ENCODE measurements at places on chromosomes 1 and 21.

DNA sequence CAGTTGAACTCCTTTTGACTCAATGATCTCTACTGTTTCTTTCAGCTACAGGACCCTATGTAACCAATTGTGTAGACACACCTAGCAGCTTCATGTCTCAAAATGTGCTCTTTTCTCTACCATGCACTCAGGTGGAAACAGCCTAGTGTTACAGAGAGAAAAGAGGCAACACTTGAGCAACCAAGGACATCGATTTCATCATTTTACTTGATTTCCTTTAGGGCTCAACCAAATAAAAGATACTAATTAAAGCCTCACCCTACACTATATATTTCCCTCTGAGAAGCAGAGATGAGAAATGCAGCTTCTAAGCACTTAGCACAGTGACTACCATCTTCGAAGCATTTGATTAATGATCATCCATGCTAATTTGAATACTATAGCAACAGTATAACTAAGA lies 55.1 kb downstream of the PTGER3 start:
- DNase-seq = no peak

GRCh38 chr1:212529211-212529741 lies 79.3 kb upstream of the ATF3 start:
- DNase-seq = no peak

GRCh38 chr1:167221126-167221737 lies 546 bp downstream of the POU2F1 start:
- no peak for DNase-seq

GRCh38 chr21:21845901-21846300 lies 847.7 kb downstream of the NCAM2 start:
- DNase-seq = no peak

- no peak for DNase-seq
Observed at GRCh38 chr21:46503922-46504550, 45.3 kb downstream of the DIP2A start.

- peak; percentile 40 for DNase-seq
Observed at GRCh38 chr1:116804736-116805135, 50.5 kb downstream of the CD2 start.

DNA sequence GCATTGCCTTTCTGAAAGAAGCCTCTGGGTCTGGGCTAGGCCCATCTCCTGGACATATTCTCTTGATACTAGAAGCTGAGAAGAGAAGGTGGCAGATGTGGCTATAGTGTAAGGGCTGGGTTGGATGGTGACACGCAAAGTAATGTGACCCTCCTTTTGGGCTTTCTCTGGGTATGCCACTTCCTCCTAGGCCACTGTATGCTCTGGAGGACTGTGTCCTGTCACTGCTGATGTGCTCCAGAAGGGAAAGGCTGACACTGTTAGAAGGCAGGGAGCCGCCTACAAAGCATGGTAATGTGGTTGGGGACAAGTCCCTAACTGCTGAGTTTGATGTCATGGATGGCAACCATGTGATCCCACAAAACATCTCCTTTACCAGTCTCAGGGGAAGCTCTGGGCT lies 112.1 kb downstream of the BCAR3 start:
- no peak for DNase-seq

- DNase-seq = no peak
Observed at GRCh38 chr1:190739926-190740325, 262.3 kb upstream of the BRINP3 start.

GRCh38 chr1:62245201-62245600 lies 50.6 kb downstream of the L1TD1 start:
- DNase-seq = no peak

DNA sequence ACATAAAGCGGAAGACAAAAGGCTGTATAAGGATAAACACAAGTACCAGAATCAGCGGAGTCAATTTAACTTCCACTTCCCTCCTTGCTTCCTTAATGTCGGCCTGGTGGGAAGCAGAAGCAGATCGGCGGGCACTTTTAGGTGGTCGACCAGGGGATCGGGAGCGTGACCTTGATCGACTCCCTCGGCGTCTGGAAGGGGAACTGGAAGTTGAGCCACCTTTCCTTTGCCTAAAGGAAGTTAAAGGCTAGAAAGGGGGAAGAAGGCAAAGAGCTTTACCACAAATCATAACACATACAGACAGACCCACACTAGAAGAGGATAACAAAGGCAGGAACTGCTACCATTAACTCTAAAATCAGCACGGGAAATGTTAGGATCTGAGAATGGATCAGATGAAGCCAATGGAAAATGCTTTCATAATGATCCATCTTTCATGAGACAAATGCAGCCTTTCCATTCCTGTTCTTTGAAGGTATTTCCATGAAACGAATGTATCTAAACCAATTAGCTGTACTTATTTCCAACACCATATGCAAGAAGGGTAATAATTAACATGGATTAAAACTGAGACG lies 5.7 kb downstream of the LBR start:
- DNase-seq = no peak

DNA sequence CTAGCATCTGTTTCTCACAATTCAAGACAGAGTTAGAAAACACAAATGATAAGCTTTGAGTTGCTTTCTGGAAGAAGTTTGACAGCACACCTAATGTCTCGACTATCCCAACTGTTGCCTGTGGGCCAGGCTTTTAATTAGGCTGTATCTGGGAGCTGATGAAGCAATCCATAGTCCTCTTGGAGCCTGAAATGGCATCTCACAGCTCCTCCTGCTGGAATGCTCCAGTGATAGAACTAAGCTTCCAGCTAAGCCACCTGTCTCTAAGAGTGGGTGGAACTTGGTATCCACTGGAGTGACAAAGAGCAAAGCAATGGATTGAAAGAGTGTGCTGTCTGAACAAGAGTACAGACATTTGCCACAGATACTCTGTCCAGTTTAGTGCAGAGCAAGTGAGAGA lies 605.3 kb upstream of the NR5A2 start:
- DNase-seq = no peak

- DNase-seq = no peak
Observed at GRCh38 chr1:32509939-32510338, 29.3 kb upstream of the ZBTB8A start.

DNA sequence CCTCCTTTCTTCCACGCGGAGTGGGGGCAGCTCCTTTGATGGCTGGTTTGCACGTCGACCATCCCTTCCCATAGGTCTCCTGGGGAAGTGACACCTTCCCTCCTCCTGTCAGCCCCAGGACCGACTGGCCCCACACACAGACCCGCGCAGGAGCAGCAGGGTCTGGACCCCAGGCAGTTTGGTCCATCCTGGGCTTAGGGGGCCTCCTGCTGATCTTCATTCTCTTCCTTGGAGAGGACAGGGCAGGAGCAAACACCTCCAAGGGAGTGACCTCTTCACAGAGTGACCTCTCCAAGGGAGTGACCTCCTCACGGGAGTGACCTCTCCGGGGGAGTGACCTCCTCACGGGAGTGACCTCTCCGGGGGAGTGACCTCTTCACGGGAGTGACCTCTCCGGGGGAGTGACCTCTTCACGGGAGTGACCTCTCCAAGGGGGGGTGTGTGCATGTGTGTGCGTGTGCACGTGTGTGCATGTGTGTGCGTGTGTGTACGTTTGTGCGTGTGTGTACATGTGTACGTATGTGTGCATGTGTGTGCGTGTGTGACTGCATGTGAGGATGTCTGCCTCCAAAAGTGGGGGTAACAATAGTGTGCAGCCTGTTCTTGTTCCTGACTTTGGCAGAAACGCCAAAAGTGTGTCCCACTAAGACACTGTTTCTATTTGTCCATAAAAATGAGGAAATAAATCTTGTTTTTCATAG lies 29.8 kb downstream of the COL6A1 start:
- DNase-seq = no peak

DNA sequence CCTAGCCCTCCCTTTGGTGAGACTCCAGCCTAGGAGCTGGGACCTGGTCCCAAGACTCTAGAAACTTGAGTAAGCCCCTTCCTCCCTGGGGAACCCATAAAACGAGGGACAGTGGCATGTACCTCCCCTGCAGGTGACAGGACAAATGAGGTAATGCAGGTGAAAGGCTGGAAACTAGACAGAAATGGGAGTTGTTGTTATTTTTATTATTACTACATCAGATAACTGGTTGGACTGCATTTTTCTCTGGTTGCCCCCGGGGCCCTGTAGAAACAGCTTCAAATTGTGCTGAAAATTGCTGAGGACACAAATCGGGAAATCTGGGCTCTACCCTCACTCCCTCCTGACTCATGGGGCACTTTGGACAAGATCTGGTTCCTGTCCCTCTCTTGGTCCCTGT lies 132.3 kb upstream of the WNT4 start:
- DNase-seq = no peak

DNA sequence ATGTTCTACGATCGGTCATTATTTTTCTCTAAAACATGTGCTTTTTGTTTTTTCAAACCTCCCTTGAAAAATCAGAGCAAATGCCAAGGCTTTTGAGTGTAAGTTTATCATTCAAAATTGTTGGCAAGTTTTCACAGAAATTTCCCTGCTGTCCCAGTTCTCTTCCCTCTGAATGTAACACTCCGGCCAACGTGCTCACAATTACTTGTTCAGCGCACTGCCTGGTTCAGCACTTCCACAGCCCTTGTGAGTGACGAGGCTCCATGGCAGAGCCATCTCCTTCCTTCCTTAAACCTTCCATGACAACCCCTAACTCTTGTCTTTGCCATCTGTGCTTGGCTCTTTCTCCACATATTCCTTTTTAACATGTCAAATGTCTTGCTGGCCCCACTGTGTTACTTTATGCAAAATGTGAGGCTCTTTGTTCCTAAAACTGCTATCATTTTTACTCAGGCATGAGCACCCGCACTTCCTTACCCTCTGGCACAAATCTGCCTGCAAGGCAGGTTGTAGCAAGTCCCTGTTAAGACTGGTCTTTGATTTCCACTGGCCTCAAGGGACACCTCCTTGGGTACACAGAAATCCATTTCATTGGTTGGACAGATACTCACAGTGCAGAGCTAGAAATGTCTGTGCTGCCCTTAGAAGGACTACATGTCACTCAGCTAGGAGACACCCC lies 142.8 kb downstream of the HUNK start:
- no peak for DNase-seq

GRCh38 chr1:163399976-163400601 lies 78.3 kb downstream of the NUF2 start:
- no peak for DNase-seq

- peak; percentile 2 for DNase-seq
Observed at GRCh38 chr1:196317535-196318522, 290.4 kb downstream of the KCNT2 start.

DNA sequence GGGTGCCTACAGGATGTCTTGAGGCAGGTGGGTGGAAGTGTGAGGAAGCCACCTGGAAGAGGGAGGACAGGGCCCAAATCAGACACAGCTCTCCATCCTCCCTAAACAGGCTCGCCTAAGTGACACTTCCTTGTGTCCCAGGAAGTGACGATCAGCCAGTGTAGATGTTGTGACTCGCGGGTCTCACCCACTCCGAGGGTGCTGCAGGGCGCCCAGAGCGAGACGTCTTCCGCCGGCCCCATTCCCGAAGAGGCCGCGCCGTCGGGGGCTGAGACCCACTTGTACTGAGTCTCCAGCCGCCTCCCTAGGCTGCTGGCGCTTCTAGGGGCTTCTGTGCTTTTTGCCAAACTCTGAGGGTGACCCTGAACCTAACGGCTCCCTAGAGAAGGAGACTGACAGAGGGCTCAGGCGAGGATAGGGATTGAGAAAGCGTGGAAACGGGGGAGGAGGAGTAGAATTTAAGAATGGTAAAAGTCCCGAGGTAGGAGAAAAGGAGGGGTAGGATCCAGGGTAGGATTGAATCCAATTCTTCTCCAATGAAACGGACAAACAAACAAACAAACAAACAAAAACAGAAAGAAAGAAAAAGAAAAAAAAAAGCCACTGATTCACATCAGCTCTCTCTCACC lies 543 bp upstream of the MARK1 start:
- peak; percentile 10 for DNase-seq

DNA sequence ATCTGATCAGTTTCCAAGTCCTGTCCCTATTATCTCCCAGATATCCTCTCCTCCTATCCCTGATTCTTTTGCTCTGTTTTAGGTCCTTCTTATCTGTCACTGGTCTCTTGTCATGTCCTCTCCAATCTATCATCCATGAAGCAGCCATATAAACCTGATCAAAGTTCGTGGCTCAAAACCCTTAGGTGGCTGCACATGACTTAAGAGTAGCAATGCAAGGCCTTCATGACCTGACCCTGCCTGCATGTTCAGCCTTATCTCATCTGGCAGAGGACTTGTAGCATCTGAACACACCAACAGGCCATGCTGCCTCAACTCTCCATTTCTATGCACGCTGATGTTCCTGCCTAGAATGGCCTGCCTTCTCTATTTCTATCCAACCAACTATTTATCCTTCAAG lies 65.2 kb downstream of the NOS1AP start:
- DNase-seq = no peak

GRCh38 chr1:207331354-207332313 lies 10.2 kb downstream of the CD55 start:
- no peak for DNase-seq

- DNase-seq = peak; percentile 80
Observed at GRCh38 chr21:42833439-42833815, 45.9 kb downstream of the WDR4 start.

- no peak for DNase-seq
Observed at GRCh38 chr1:151516031-151516511, 4.9 kb downstream of the CGN start.

DNA sequence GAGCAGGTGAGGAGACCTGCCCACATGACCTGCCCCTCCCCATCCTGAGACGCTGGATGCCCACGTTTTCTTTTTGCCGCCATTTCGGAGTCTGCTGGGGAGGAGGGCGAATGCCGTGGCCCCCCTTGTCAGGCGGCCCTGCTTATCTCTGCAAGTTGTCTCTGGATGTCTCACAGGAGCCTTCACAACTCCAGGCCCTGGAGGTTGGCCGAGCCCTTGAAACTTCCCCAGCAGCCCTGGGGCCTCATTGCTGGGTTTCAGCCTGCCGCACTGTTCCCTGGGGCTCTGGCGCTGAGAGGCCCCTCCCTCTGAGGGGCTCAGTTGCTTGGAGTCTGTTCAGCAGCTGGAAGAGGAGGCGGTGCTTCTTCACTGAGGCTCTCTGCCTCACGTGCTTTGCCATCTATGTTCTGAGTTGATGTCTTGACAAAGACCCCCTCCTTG lies 29.8 kb upstream of the ZBTB21 start:
- DNase-seq = no peak

DNA sequence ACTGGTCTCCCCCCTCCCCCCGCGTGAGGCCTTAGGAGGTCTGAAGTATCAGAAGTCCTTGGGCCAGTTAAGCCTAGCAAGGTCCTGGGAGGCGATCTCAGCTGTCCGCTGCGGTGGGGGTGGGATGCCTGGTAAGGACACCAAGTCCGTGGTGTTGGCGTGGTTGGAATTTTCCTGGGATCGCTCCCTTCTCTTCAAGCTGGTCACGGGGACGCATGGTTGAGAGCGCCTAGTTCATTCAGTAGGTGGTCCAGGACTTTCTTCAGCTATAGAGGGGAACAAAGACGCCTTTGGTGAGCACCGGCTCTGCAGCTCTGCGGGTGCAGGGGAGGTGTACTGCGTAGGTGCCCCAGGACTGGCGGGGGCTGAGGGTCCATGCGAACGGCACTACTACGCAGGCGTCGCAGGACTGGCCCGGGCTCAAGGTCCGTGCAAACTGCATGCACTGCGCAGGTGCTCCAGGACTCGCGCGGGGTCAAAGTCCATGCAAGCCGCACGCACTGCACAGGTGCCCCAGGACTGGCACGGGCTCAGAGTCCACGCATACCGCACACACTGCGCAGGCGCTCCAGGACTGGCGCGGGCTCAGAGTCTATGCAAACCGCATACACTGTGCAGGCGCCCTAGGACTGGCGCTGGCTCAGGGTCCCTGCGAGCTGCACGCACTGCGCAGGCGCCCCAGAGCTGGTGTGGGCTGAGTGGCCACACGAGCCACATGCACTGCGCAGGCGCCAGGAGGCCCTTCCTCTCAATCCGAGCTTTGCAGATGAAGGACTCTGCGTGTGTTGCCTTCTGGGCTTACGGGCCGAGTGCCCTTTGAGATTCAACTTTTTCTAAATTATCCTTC lies 36.6 kb upstream of the HMGN1 start:
- DNase-seq = peak; percentile 83

- no peak for DNase-seq
Observed at GRCh38 chr1:193807208-193807607, 620.8 kb upstream of the B3GALT2 start.

All from activated CD4-positive, alpha-beta T cell treated with anti-CD3 and anti-CD28 coated beads for 48 hours (primary cell).